ENCODE measurements at places on chromosomes 11 and 22.

DNA sequence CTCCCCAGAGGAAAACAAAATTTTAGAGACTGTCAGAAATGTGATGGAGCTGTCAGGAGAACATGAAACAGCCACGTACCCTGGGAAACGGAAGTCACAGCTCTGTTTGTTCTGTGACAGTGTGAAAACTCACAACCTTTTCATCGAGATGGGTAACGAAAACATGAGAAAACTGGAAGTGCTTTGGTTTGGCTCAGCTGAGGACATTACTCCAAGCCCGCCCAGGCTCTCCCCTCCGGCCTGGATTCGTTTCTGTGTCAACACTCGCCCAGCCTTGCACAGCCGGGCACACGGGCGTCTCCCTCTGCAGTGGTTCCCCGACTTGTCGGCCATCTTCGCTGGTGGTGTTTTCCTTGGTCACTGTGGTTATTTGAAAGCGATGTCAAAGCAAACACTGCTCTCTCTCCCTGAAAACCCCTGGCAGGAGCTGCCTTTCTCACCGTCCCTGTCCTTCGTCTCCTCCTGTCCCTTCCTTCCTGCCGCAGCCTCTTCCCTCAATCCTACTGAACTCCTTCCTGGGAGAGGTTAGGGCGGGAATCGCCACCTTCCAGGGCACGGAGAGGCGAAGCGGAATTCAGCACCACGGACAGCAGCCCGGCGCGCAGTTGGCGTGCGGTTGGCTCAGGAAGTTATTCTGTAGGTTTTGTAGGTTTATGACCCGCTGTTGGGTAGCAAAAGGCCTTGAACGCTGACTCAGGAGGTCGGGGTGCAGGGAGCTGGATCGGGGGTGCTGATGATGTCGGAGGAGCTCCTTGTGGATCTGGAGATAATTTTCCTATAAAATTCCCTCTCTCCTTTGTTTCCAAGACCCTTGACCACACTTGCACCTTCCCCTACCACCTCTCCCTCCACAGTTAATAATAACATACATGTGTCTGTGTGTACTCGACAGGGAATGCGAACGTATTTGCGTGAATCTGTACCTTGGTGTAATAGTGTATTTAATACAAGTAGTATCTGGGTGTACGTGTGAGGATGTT lies 13.1 kb upstream of the RPS19BP1 start:
- DNase-seq, result no peak

- DNase-seq, result no peak
Measured at GRCh38 chr22:23911318-23911980, 17.3 kb downstream of the MIF start.

DNA sequence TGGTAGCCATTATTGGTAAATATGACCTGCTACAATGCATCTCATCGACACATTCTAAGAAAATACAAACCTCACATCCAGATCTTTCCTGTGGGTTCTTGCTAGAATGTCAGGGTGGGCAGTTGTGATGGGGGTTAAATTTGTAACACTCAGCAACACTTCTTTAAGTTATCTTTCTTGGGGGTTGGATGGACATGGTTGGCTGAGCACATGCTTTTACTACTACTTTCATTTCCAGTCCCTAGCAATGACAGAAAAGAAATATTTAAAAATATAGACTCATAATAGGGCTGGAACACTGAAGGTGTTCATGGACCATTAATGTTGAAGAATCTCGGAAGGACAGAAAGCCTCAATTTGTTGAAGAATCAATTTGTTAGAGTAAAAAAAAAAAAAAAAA lies 57.6 kb downstream of the APOL3 start:
- DNase-seq, result no peak

GRCh38 chr22:24106385-24107381 lies 74.6 kb upstream of the SUSD2 start:
- no peak for DNase-seq

DNA sequence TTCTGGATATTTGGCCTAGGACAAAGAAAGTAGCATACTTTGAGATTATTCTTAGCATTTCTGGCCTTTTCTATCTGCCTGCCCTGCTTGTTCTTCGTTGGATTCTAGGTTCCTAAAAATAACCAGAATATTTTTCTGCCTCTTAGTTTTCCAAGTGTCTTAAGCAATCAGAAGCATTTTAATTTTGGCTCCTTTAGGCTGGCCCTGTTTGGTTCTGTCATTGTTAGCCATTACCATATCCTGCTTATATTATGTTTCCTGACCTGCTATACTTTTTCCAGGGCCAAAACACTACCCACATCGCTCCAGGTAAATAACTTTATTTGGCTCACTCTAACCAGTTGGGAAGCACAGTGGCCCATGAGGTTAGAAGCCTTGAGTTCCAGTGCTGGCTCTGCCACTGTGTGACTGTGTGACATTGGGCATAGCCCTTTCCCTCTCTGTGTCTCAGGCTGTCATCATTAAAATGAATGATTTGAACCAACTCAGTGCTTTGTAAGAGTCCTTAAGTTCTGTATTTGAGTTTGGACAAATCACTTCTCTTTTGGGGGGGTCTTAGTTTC lies 91.1 kb downstream of the STIM1 start:
- no peak for DNase-seq

Data from posterior cingulate gyrus (tissue), 11 donors.